ENCODE measurements at places on chromosomes 7 and 10.

DNA sequence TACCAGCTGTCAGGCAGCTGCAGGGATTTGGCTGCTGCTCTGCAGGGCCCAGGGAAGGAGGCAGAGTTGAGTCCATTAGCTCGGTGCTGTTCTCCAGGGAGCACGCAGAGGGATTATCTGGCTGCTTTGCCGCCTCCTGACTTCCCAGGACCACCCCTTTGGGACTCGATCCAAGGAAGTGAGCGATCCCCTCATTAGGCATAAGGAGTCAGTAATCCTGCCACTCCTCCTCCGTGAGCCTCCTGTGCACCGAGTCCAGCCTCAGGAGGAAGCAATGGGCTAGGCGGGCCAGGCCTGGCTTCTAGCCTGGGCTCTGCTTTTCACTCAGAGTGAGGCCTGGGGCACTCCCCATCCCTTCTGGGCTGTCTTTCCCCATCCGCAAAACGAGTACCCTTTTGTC, 417.9 kb downstream of the RPS24 start:
- DNase-seq, result no peak

GRCh38 chr7:17472518-17472917, 174.1 kb downstream of the AHR start:
- DNase-seq, result no peak

GRCh38 chr10:130232166-130233034, 96.2 kb downstream of the GLRX3 start:
- DNase-seq, result no peak

- DNase-seq, result peak; percentile 56
These were observed 110.7 kb downstream of the RALA start for GRCh38 chr7:39733881-39734632.

DNA sequence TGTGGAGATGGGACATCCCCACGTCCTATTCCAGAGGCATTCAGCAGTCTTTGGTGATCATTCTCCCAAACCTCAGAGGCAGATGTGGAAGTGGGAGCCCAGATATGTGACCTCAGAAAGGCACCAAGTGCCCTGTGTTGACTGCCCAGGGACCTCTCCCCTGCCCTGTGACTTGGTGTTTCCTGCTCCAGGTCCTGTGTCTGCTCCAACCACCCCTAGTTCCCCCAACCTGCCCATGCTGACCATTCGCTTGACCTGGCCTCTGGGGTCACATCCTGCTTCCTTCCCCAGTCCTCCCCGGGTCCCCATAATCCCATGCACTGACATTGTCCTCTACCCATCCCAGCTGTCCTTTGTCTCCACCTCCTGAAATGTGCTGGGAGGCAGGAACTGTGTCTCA, 7.6 kb downstream of the CYP26A1 start:
- no peak for DNase-seq

DNA sequence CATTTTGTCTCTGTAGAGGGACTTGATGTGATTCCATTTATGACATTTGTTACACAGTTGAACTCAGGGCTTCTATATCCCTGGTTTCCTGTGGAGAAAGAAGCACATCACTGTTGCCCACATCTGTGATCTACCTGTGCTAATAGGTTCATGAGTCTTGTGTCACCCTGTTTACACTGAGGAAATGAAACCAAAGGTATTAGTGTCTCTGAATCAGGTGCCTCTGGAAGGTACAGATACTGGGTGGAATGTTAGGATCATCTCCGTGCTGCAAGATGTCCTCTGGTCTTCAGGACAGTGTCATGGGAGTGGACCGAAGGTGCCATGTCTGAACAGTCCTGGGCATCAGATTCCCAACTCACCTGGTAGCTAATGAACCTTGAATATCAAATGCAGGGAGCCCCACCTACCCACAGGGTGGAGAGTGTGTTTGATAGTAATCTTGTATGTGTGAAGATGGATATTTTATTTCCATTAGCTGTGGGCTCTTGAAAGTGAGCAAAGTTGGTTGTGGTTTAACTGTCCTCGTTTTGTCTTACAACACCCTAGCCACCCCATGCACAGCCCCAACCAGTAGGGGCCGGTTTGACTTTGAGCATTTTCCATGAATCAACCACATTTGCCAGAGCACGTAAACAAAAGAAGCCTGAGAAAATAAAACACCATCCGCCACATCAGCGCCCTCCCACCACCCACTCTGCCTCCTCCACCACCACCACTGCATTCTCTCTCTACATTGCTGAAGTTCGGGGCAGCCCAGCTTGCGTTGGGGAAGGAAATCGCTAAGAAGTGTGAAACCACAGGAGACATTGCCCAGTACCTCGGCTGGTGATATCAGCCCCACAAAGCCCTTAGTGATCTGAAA, 40.7 kb downstream of the TARP start:
- DNase-seq, result peak; percentile 18

DNA sequence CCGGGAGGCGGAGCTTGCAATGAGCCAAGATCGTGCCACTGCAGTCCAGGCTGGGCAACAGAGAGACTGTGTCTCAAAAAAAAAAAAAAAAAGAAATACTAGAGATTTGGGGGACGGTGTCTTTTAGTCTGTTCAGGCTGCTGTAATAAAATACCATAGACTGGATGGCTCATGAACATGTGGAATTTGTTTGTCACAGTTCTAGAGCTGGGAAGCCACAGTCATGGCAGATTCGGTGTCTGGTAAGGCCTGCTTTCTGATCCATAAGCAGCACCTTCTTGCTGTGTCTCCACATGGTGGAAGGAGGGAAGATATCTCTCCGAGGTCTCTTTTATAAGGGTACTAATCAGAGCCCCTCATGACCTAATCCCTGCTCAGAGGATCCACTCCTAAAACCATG, 102.7 kb upstream of the MKLN1 start:
- no peak for DNase-seq

DNA sequence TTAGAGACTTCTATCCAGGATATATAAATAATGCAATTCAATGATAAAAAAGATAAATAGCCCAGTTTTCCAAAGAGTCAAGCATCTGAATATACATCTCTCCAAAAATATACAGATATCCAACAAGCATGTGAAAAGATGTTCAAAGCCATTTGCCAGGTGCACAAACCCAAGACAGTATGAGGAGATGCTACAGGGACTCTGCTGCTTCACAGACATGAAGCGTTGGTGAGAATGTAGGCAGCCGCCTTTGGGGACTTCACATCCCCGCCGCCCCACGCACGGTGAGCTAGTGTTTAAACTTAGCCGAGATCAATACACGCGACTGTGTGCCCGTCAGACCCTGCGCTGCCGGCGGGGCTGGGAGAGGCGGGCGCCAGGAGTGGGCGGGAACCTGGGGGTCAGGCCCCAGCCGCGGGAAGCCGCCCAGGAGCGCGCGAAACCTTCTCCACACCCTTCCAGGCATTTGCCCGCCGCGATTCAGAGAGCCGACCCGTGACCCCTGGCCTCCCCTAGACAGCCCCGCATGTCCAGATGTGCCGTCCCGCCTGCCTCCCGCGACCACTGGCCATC, 927 bp upstream of the ALOX5 start:
- DNase-seq, result no peak

GRCh38 chr10:62025134-62025794, 123.8 kb downstream of the ARID5B start:
- DNase-seq, result no peak

DNA sequence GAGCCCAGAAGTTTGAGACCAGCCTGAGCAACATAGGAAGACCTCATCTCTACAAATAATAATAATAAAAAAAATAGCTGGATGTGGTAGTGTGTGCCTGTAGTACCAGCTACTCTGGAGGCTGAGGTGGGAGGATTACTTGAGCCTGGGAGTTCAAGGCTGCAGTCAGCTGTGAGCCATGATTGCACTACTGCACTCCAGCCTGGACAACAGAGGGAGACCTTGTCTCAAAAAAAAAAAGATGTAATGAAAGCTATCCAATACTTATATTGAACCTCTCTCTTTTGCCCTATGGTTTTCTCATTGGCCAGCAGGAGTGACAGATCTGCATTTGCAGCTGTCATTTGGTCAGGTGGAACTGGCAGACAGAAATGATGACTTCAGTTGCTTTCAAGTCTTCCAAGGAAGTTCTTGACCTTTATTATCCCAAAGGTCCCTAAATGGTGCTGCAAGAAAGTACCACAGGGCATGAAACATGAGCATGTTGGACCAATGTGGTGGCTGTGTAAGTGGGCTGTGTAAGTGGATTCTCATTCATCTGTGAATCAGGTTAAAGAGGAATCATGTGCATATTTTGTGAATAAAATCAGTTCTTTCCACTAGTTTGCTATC, 99.4 kb downstream of the CALD1 start:
- no peak for DNase-seq

GRCh38 chr7:18020138-18020715, 7.4 kb downstream of the PRPS1L1 start:
- no peak for DNase-seq

GRCh38 chr7:29598613-29599012, 35.0 kb downstream of the PRR15 start:
- DNase-seq, result no peak

- no peak for DNase-seq
These were observed 23.7 kb downstream of the SRRM3 start for GRCh38 chr7:76225379-76225778.

DNA sequence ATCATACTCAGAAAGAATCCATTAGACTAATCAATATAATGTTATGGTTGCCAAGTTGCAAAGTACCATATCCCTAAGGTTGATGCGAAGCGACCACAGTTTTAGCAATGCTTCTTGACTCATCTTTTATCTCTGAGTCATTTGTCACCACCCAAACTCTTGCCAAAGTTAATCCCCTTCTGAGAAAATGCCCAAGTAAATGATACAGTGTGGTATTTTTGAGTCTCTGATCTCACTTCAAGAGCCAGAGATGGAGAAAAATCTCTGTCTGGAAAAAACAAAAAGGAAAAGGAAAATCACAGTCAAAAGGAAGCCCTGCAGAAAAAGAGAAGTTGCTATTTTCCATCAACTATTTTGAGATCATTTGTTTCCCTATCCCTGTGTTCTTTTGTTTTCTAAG, 26.7 kb upstream of the OTUD1 start:
- DNase-seq, result peak; percentile 15

- DNase-seq, result no peak
These were observed 4.9 kb downstream of the TMEM270 start for GRCh38 chr7:73865738-73866445.

DNA sequence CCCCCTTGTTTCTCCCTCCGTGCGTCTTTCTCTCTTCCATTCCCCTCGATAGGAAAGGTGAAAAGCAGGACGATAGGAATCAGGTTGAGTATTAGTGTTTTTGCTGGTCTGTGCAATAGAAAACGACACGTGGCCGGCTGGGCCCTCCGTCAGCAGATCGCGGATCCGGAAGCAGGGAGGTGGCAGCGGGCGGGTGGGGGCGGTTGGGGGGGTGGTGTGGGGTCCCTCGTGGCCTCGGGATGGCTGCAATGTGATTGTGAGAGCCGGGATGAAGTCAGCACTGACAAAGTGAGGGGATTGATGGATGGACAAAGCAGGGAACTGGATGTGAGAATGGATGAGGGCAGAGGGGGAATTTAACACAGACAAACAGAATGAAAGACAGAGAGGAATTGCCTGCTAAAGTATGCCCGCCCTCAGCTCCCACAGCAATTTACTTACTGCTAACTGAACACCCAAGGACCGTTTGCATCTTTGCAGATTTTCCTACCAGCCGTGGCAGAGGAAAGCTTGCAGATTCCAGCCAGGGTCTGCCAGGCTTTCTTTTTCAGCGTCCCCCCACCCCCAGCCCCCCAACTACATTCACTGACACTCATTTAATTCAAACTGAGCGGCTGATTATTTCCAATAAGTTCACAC, 280.9 kb downstream of the LRMDA start:
- no peak for DNase-seq

DNA sequence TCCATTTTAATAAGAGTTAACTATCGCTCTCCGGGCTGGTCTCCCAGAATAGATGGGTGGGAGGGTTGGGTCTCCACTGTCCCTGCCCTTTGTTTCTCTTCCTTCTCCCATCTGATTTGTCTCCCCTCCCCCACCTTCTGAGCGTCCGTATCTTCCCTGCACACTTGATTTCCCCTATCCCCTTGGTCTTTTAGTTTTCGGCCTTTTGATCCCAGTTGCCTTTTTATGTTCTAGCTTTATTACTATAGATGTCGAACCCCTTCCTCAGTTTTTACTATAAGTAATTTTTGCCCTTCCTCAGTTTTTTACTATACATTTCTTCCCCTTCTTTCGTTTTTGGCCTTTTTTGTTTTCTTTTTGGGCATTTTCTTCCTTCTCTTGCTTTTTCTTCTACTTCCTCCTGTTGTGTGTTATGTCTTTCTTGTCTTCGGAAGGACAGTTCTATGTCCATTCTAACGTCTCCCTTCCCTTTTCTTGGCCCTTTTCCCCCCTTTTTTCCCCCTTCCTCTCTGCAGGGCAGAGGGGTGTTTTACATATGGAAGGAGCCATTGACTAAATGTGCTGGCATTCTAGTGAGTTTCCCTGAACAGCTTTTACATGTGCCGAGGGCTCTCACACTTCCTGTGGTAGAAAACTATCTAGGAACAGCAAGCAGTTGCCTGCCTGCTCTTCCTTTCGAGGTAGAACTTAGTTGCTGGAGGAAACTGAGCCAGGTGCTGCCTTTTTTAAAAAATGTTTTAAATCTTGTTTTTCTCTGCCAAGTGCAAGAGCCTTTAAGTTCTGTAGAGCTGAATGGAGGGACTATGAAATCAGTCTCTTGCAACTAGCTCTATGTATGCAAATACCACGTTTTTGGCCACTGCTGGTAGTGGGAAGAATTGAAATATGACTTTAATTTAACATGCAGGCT, 2.8 kb downstream of the TET1 start:
- no peak for DNase-seq

DNA sequence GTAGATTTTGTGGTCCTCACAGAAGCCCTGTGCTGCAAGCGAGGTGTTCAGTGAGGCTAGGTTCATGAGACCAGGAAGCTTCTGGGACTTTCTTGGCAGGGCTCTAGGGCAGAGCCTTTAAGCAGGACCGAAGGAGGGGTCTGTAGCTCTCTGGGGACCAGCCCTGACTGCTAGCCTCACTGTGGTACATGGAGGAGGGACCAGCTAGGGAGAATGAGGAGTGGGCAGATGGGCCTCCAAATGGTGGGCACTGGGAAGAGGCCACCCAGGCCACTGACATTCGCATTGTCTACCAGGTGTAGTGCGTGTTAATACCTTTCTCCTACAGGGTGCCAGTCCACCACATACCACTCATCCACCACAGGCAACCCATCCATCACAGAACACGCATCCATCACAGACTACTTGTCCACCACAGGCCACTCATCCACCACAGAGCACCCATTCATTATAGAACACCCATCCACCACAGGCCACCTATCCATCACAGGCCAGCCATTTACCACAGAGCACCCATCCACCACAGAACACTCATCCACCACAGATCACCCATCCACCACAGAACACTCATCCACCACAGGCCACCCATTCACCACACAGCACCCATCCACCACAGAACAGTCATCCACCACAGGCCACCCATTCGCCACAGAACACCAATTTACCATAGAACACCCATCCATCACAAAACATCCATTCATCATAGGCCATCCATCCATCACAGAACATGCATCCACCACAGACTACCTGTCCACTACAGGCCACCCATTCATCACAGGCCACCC, 31.6 kb upstream of the ZNF488 start:
- no peak for DNase-seq

GRCh38 chr7:2128601-2129322, 104.0 kb downstream of the MAD1L1 start:
- no peak for DNase-seq

- no peak for DNase-seq
These were observed 53.6 kb downstream of the PIK3AP1 start for GRCh38 chr10:96666741-96667140.
